ENCODE measurements at places on chromosomes 13 and 19. TPM values are rescaled to one million over a fixed set of nuclear protein-coding genes. Genes with fewer than 3 reads are reported as not detected.

Gene OLFM4
- not detected for total RNA-seq

Gene URAD
- not detected for total RNA-seq

Gene PRRG2
- 3.8 TPM for total RNA-seq

Gene CHST8
- not detected for total RNA-seq

Gene NEK3
- 1.5 TPM for total RNA-seq

Gene CILP2
- 0.26 TPM for total RNA-seq

Gene COL5A3
- total RNA-seq, result 32.1 TPM

Gene LAMP1
- 95.1 TPM for total RNA-seq

Gene RGCC
- total RNA-seq, result 163 TPM

Gene ENOX1
- total RNA-seq, result not detected

- ATAC-seq, result no peak
Measured at GRCh38 chr13:73939071-73939380, 195.2 kb downstream of the KLF12 start.

GRCh38 chr19:12733369-12734214, 892 bp downstream of the TRIR start:
- ATAC-seq, result no peak

DNA sequence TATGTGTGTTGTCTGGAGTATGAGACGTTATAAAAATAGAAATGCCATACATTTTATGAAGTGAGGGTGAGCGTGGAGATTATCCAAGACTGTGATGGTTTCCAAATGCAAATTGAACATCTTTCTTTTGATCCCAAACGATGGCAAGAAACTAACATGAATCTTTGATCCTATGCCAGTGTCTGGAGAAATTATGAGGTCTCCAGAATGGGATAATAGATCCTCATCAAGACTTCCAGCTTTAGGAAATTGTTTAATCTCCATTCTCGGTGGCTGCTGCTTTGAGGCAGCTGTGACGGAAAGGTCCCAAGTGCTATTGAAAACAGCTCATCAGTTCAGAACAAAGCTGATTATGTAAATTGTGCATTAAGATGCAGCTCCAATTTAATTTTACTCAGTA, 30.8 kb downstream of the CBY2 start:
- no peak for ATAC-seq

DNA sequence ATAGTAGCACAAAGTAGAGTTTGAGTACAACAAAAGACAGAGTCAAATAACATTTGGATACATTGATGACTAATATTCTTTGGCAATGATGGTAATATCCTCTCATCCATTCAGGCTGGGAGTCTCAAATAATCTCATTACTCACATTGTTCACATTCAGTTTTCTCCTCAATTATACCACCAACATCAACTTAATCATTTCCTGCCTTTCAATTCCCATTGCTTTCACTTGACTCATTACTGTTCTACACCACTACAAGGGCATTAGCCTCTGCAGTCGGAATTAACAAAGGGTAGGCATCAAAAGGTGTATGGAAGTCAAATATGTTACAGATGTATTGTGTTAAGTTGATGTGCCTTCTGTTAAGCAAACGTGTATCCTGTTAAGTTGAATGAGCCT, 518.4 kb upstream of the SLITRK1 start:
- ATAC-seq, result no peak

DNA sequence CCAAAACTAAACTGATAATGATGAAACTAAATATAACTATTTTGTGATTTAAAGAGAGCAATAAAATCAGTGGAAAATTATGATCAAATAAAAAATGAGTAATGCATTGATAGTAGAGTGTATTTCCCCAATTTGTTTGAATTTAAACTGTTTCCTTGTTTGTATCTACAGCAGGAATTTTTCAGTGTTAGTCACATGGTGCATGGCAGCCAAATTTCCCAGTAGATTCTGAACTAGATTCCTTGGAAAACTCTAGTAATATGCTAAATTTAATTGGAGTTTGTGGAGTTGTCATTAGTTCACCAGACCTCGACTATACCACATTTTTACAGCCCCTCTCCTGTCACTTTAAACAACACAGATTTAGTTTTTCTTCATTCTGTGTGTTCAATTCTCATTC, 156.2 kb downstream of the PCCA start:
- no peak for ATAC-seq

GRCh38 chr13:66714795-66715194, 515.3 kb downstream of the PCDH9 start:
- ATAC-seq, result no peak

DNA sequence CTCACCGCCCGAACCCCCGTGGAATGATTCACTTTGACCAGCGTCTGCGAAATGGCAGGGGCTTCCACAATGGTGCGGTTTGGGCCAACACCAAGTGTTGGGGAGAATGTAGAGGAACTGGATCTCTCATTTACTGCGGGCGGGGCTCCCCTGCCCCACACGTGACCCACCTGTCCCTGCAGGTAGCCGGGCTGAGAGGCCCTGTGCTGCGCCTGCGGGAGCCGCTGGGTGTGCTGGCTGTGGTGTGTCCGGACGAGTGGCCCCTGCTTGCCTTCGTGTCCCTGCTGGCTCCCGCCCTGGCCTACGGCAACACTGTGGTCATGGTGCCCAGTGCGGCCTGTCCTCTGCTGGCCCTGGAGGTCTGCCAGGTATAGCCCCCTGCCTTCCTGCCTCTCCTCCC, 5.8 kb upstream of the FLT3LG start:
- no peak for ATAC-seq

GRCh38 chr13:37446503-37446902, 152.1 kb downstream of the POSTN start:
- ATAC-seq, result no peak

- ATAC-seq, result no peak
Measured at GRCh38 chr19:29098863-29099481, 114.0 kb downstream of the UQCRFS1 start.

- ATAC-seq, result no peak
Measured at GRCh38 chr19:50322931-50323781, 6.0 kb downstream of the KCNC3 start.

DNA sequence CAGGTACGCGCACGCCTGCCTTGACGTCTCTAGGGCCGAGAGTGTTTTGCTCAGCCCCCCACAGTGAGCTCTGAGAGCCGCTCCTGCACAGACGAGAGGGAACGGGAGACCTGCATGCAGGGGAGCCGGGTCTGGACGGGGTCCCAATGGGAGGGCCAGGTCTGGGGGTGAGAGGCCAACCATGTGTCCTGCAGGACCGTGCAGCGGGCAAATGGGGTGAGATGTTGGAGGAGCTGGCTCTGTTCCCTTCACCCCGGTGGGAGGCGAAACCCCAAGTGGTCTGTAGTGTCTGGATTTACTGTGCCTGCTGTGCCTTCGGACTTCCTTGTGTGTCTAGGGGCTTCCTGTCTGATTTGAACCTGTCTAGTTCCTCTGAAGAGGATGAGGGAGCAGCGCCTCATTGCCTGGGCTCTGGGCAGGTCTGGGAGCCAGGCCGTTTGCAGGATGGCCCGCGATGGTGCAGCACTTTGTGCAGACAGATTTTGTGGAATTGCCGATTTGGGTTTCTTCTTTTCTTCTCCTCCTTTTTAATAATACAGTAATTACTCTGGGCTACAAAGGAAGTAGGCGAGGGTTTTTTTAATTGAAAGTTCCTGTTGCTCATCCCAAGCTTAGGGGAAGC, 2.1 kb downstream of the CSNK1G2 start:
- no peak for ATAC-seq

DNA sequence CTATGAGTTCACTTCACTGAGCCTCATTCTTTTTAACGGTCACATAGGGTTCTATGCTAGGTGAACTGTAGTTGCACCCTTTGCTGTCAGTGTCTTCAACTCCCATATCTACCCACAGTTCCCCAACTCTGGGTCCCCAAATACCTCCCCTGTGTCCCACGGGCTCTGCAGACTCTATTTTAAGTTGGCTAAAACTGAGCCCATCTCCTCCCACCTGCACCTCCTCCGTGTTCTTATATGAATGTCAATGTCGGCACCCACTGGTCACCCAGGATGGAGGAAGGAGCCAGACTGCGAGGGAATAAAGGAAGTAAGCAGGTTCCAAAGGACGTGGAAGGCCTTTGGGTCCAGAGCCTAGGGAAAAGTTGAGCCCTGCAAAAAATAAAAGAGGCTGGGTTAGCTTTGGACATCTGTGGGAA, 802 bp upstream of the PIN1 start:
- ATAC-seq, result no peak

- no peak for ATAC-seq
Measured at GRCh38 chr13:93982179-93982918, 497.1 kb downstream of the DCT start.

- no peak for ATAC-seq
Measured at GRCh38 chr13:29570051-29570654, 25.3 kb downstream of the SLC7A1 start.

DNA sequence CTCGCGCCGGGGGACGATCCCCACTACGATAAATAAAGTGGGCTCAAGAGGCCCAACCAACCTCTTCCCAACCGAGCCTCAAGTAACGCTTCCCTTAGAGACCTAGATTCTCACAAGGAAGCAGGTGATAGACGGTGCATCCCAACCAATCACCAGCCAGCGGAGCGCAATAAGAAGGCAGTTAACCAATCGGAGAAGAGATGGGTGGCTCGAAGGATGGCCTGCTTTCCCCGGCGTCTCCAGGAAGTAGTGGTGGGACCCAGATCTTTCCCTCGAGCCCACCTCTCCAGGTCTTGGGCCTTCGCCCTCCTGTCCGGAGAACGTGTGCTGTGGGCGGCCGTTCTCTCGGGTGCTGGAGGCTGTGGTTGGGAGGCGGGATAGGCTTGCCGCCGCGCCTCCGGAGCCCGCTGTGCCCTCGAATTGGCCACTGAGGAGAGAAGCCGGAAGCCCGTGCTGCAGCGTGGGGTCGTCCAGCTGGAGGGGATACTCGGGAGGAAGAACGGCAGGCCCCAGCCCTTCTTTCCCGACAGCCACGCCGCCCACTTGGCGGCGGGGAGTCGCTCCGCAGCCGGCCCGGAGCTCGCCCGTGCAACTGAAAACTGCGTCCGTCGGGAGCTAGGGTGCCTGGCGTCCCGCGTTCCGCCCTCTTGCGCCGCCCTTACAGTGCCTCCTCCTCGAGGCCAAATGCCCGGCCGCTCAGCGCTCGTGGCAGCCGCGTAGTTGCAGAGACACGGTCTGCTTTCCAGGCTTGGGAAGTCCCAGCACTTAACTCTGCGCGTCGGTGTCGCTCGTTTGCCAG, at the start of gene RNF6:
Gene RNF6, minus strand, starts transcription at position 594 of the 799 bp plus-strand sequence. CDS start 2,665 bp downstream, outside the sequence.
- peak; percentile 97 for ATAC-seq

DNA sequence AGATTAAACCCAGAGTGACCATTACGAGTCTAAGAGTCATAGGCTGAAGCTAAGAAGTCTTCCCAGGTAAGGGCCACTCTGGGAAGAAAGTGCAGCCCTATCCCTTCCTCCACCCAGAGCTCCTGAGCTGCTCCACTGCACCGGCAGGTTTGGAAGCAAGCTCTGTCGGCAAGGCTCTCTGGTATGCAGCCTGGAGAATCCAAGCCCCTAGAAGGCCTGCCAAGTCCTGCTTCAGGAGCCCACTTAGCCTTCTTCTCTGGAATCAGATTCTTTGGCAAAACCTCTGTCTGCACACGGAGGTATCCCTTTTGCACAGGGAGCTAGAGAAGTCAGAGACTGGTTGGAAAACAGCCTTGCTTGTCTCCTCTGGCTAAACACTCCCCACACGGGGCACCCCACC, 58.5 kb downstream of the CEBPG start:
- ATAC-seq, result no peak

- no peak for ATAC-seq
Measured at GRCh38 chr13:73819711-73820110, 314.5 kb downstream of the KLF12 start.

- ATAC-seq, result peak; percentile 93
Measured at GRCh38 chr19:36093146-36093662, 17.7 kb upstream of the OVOL3 start.

- ATAC-seq, result no peak
Measured at GRCh38 chr19:10761443-10762250, 43.8 kb downstream of the DNM2 start.

- no peak for ATAC-seq
Measured at GRCh38 chr13:98599502-98600328, 22.8 kb upstream of the STK24 start.

- ATAC-seq, result no peak
Measured at GRCh38 chr19:31125071-31125470, 224.2 kb downstream of the TSHZ3 start.

- ATAC-seq, result no peak
Measured at GRCh38 chr13:112728375-112729126, 38.7 kb downstream of the ATP11A start.

DNA sequence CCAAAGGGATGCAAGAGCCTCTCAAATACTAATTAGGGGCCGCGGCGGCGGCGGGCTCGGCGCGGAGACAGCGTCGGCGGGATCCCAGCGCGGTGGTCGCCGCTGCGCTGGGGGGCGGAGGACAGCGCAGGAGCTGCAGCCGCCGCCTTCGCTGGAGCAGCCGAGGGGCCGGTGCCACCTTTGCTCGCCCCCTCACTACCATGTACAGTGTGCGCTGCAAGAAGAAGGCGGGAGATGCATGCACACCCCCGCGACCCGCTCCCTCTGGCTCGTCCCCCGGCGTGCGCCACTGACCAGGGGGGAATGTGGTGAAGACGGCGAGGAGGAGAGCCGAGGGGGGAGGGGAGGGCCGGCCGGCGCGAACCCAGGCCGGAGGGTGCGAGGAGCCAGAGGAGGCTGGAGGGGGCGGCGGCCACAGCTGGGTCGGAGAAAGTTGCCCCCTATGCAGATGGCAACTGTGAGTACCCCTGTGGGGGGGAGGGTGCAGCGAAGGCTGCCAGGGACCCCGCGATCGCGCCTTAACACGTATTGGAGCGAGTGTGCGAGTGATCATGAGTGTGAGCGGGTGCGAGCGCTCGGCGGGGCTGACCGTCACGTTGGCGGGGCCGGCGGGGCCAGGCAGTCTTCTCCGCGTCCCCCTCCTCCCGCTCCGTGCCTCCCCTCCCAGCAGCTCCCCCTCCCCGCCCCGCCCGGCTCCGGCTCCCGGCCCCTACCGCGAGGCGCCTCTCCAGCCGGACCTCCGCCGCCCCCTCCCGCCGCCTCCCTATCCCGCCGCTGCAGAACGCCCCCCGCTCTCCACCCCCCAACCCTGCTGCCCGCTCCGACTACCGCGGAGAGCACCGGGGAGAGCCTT, 808 bp downstream of the SLITRK5 start:
- ATAC-seq, result no peak

DNA sequence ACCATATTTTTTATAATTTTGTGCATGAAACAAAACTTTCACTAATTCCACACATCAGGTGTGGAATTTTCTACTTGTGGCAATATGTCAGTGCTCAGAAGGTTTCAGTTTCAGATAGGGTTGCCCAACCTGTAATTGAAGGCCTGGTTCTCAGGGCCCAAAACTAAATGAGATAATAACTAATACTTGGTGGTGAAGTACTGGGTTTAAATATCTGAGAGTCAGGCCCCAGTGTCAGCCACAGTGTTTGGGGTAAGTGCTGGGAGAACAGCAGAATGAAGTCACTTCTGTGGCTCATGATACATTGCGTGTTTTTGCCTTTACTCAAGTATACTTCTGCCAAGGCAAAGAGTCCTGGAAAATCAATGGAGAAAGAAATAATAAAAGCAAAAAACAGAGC, 5.6 kb downstream of the SAFB start:
- peak; percentile 38 for ATAC-seq

DNA sequence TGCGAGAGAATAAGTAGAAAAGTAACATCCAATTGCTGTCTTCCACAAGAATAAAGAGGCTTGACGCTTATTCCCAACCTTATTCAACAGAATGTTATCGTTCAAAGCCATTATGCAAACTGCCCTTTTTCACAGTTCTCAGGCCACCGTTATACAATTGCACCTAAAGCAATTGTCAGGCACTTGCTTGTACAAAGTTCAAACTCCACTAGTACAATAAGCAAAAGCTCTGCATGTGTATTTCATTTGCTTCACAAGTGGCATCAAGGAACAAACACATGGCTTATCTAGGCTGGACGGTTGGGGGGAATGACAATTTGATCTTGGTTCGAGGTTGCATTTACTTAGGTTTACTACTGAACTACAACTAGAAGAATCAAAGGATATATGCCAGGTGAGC, 815.6 kb downstream of the EFNB2 start:
- no peak for ATAC-seq

- ATAC-seq, result no peak
Measured at GRCh38 chr19:31589109-31589508, 239.9 kb upstream of the TSHZ3 start.

Data from activated T-helper 17 cell treated with anti-CD3 and anti-CD28 coated beads, Interleukin-2, amount 50 U/mL, for 72 hours (primary cell).